ENCODE measurements at places on chromosomes 3 and 15.

DNA sequence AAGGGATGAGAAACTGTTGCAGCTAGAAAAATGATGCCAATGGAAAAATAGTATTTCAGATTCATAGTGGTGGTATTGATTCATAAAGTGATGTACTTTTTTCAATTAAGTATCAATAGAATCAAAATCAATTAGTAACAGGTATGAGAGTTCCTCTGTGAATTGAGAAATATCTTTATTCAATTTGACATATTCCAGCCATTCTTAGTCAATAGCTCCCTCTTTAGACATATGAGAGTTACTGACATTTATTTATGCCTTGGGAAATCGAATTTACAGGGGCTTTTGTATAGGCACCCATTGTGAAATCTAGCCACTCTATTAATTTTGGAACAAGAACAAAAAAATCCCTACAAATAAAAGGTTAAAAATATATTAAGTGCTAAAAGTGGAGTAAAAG is 386.9 kb upstream of the CNTN3 start:
- no peak for DNase-seq

- DNase-seq, result peak; percentile 84
Measured at GRCh38 chr3:71582612-71583565, 639 bp downstream of the FOXP1 start.

- no peak for DNase-seq
Measured at GRCh38 chr3:10558736-10559135, 53.4 kb upstream of the ATP2B2 start.

DNA sequence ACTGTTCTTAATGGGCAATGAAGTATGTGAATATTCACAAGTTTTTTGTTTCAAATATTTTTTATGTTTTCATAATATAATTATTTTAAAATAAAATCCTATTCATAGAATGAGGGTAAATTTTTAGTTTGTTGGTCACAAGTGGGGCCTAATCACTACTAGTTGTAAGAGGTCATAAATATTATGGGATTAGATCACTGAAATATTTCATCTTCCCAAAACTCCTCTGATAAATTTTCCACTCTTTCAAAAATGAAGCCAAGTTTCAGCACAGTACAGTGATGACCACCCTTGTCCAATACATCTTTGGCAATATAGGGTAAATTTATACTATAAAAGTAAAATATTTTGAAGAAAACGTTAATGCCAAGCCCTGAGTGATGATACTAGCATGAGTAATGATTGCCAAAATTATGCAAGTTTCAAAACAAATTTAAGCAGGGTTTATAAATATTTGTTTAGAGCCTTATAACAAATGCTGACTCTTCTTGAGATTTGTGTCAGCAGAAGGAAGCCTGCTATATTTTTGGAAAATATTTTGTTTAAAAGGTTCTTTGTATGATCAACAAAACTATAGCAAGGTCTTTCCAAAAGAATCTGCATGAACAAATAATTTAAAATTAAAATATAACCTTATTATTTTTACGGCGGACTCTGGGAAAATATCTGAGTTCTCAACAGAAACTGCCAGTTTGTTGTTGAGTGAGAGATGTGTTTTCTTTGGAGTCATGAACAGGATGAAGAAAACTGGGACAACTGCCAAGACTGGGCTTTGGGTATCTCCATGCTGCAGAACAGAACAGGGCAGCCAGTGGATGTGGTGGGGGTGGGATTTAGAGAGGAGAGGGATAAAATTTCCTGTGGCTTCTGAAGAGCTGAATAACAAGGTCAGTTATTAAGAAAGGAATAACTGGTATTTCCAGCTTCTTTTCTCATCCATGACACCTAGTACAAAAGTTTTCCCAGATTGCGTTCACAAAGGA is 17.9 kb upstream of the TM4SF1 start:
- no peak for DNase-seq

- DNase-seq, result no peak
Measured at GRCh38 chr3:168608926-168609325, 513.2 kb upstream of the GOLIM4 start.

GRCh38 chr15:69299943-69300588 is 1.4 kb downstream of the PAQR5 start:
- no peak for DNase-seq

DNA sequence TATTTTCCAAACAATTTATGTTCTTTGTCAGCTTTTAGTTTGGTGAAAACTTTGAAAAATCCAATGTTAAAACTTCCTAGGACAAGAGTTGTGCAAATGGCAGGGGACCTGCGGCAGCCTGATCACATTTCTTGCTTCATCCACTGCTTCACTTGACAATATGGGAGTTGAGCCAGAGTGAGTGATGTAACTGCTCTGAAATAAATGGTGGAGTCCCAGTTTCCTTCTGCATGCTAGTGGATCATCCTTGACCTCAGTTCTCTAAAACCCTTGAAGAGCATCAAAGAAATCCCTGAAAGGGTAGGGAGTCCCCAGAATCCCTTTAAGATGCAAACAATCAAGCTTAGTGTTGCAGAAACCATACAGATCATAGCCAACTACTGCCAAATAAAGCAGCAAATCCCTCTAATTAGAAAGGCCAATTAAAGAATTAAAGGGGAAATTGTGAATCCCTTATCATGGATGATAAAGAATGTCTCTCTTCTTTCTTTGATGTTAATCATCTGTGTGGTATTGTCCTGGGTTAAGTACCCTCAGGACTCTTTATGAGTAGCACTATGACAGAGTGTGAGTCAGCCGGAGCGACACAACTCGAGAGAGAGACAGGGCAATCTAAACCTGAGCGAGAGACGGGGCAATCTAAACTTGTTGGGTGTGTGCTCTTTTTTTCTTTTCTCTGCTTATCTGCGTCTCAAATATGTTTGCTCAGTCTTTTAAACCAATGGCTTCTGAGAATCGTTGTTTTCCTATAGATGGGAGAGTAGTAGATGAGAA is 41.8 kb upstream of the GAP43 start:
- no peak for DNase-seq

DNA sequence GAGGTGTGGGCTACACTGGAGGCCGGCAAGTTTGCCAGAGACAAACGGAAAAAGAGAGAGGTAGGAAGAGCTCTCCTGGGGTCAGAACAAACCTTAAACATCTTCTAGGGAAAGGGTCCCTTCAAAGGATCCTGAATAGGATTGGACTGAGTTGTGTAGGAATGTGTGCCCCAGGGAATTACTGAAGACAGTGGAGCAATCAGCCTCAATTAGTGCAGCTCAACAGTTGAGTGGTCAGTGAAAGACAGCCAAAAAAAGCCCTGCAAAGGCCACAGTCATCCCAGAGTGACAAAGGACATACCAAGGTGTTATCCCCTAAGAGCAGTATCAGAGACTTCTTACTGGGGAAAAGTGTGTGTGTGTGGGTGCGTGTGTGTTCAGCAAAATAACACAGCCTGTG is 70.3 kb downstream of the NUP210 start:
- no peak for DNase-seq

GRCh38 chr3:108946292-108947285 is 7.1 kb downstream of the GUCA1C start:
- no peak for DNase-seq

DNA sequence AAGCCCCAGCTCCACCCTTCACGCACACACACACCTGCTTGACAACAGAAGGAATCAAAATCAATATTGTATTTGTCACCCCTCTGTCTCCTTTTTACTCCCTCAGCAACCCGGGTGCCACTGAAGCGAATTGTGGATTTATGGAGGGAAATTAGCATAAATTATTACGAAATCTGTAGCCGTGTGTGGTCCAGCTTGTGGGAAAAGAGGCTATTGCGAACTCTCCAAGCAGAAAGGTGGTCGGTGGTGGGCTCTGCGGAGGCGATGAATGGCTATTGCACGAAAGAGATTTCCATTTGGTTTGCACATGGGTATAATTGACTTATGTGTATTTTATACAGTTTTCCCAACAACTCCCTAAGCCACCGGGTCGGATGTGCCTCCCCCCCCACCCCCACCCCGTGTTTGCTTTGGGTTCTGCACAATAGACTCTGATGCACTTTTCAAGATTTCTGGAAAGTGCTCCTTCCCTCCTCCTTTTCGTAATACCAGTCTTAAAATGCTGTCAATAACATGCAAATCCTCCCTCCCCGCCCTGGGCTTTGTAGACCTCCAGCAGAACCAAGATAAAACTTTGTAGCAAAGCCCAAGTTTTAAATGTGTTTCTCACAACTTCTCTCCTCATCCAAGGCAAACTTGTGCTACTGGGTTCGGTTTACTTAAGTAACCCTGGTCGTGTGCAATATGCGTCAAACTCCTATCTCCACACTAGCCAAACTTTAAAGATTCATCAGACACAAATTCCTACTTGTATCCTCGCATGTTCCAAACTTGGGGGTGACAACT is 3.1 kb upstream of the FOXB1 start:
- no peak for DNase-seq

GRCh38 chr3:187795207-187795960 is 50.1 kb upstream of the BCL6 start:
- no peak for DNase-seq

DNA sequence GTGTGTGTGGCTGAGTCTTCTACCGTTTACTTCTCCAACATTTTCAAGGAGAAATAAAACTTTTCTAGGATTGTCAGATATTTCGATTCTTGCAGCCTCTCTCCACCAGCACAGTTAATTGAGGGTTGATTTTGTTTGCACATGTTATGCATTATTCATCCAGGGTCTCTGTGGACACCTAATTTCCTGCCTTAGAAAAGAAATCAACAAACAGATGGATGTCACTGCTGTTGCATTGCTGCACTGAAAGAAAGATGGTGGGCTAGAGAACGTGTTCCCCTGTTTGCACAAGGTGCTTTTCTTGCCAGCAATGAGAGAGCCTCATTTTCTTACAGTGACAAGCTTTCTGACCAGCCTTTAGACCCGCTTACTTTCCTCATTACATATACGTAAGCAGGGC is 150.0 kb downstream of the CLSTN2 start:
- no peak for DNase-seq

- no peak for DNase-seq
Measured at GRCh38 chr3:8724108-8724752, 9.4 kb upstream of the CAV3 start.

All from activated T-cell treated with anti-CD3 and anti-CD28 coated beads, Interleukin-2, amount 50 U/mL, for 24 hours (primary cell).